ENCODE measurements at places on chromosomes 4 and X.

DNA sequence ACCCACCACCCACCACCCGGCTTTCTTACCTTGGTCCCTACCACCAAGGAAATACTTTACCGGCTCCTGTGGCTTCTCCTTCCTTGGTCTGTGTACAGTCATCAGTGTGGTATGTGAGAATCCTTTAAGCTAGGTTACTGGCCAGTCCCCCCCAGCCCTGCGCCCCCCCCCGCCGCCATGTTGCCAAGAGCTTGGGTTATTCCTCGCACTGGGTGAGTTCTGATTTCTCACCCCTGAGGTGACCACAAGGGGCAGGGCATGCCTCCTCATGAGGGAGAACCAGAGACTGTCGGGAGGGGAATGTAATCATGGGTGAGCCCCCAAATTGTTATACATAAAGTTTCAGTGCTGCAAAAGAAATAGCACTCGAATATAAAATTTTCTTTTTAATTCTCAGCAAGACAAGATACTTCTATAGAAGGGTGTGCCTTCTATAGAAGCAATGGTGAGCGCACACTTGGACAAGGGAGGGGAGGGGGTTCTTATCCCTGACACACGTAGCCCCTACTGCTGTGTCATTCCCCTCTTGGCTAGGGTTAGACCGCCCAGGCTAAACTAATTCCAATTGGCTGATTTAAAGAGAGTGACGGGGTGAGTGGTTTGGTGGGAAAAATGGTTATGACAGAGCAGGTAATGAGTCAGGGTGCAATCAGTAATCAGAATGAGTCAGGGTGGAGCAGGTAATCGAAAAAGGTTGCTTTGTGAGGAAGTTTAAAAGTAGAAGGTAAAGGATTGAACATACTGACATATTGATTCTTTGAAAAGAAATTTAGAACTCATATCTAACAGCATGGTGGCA is 133.2 kb downstream of the KDM6A start:
- DNase-seq, result no peak

- no peak for DNase-seq
These were observed 185.6 kb upstream of the FSTL5 start for GRCh38 chr4:162349395-162349794.

DNA sequence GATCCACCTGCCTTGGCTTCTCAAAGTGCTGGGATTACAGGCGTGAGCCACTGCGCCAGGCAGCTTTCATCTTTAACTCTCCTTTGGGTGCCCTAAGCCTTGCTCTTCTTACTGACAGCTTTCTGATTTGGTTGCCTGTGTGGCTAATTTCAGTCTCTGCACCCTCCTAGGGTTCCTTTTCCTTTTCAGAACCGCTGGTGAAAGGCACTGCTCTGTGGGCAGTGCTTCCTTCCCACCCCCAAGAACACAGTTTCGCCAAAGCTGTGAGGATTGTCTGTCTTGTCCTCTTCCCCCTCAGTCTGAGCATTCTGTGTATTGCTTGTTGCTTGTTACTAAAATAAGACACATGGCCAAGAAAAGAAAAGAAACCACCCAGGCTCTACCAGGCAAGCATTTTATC is 101.4 kb upstream of the FRMPD3 start:
- no peak for DNase-seq

DNA sequence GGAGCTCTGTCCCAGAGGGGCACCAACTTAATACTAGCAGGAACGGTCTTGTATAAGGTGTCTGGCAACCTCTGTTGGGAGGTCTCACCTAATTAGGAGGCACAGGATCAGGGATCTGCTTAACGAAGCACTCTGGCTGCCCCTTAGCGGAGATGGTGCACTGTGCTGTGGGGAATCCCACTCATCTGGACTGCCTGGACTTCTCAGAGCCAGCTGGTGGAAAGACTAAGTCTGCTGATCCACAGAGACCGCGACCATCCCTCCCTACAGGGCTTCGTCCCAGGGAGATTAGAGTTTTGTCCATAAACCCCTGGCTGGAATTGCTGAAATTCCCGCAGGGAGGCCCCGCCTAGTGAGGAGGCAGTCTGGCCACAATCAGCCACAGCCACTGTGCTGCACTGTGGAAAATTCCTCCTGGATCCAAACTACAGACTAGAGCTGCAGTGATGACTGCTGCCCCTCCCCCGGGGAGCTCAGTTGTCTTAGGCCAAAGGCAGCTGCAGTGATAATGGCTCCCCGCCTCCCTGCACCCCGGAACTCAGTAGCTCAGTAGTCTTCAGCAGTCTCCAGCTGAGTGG is 22.0 kb upstream of the ZCCHC4 start:
- no peak for DNase-seq

DNA sequence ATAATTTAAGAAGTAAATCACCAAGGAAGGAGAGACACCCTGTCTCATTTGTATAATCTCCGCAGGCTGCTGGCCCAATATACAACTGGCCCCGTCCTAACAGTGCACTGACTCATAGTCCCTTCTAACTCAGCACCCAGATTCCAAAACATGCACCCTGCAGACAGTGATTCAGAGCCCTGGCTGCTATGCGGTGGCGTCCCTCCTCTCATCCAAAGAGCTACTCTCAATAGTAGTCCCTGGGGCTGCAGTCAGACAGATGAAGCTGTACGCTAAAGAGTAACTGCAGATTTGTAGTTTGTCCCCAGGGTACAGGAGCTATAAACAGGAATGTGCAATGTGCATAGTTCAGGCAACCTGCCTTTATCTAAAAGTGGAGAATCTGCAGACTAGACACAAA is 23.0 kb downstream of the GABRA3 start:
- DNase-seq, result no peak

DNA sequence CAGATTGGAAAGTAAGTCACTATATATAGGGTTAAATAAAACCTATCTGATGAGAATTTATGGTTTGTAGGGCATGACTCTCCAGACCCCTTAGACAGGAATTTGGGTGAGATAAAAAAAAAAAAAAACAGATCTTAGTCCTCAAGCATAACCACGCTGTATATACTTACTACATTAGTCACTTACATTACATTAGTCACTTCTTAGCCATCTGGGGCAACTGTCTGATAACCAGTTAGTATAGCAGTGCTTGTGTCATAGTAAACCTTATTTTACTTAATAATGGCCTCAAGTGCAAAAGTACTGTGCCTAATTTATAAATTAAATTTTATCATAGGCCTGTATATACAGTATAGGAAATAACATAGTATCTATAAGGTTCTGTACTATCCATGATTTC is 60.2 kb upstream of the RPS6KA6 start:
- DNase-seq, result no peak

DNA sequence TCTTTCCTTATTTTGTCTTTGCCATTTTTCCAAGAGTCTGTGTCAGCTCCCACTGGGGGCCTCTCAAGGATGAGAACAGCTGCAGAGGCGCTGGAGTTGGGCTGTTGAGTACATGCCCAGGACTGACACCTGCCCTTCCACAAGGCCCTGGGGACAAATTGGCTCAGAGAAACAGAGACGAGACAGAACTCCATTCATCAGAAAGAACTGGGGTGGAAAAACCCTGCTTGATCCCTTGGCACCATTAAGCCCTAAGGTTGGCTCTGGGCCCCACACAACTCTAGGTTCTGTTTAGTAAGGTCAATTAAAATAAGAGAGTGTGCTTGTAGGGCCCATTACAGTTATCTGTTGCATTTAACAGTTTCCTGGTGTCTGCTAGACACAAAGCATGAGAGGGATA is 63.6 kb downstream of the DCX start:
- no peak for DNase-seq

DNA sequence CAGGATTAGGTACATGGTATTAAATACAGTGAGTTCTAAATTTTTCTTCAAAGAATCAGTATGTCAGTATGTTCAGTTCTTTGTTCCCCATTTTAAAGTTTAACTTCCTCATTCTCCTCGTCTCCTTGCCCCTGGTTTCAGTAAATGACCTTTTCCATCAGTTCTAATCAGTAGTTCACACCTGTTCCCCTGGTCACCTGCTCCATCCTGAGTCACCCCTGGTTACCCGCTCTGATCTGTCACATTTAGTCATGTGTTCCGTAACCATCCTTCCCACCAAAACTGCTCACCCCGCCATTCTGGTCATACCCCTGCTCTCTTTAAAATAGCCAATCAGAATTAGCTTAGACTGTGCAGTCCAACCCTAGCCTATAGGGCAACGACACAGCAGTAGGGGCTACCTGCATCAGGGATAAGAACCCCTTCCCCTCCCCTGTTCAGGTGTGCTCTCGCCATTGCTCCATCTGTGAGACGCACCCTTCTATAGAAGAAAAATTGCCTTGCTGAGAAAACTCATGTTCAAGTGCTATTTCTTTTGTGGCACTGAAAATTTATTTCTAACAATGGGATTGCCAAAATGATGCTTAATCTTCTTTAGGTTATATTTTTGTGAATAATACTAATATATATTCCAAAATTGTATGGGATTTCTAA is 181.3 kb downstream of the OR13H1 start:
- DNase-seq, result no peak

DNA sequence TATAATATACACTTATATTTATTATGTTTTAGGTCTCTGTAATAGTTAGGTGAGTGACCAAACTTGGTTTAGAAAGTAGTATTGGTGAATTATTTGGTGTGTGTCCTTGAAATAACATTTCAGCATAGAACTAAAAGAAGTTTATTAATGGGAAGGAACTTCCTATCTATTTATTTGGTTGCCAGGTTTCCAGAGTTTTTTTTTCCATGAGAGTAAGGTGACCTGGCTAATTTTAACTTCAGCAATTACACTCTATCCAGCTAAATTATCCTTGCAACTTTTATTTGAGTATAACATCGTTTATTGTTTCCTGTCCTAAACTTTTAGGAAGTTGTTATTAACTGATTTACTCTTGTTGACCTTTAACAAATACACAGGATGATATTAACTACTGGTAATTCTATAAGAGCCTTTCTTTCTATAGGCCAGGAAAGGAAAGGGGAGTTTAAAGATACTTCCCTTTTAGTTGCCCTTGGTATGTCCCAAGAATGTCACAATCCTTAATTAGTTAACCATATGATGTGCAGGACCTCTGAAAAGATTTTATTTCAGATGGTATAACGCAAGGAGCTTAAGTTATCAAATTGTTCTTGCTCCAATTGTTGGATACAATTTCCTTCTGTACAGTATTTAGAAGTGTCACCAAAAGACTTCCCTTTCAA is 18.9 kb downstream of the PRDM8 start:
- no peak for DNase-seq

GRCh38 chr4:55910140-55910539 is 38.6 kb upstream of the CEP135 start:
- DNase-seq, result no peak

DNA sequence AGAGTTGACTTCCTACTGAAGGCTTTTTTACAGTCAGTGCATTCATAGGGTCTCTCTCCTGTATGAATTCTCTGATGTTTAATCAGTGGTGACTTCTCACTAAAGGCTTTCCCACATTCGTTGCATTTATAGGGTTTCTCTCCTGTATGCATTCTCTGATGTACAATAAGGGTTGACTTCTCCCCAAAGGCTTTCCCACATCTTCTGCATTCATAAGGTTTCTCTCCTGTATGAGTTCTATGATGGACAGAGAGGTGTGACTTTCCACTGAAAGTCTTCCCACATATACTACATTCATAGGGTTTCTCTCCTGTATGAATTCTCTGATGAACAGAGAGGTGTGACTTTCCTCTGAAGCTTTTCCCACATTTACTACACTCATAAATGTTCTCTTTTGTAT is 45.2 kb downstream of the ZNF674 start:
- DNase-seq, result no peak

- no peak for DNase-seq
These were observed 127.4 kb downstream of the RBM47 start for GRCh38 chr4:40502220-40502619.

- DNase-seq, result no peak
These were observed 1.0 kb upstream of the GABRG1 start for GRCh38 chr4:46124773-46125413.

DNA sequence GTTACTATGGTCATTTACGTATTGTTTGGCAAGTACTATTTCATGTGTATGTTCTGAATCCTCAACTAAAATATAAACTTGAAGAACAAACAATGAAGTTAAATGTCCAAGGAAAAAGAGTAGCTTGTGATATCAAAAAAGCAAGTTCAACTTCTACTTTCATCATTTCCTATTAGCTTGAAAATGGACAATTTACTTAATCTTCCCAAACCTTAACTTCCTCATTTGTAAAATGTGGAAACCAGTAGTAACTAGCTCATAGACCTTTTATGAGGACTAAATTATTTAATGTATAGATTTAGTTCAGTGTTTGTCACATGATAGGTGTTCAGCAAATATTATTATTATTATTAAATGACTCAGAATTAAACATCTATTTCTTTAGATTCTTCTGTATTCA is 276.8 kb upstream of the TET2 start:
- no peak for DNase-seq

- no peak for DNase-seq
These were observed 245.4 kb downstream of the DCTD start for GRCh38 chr4:182671749-182672148.

Data from GM10248 (cell line).